ENCODE measurements at places on chromosomes 13 and 19.

- no peak for DNase-seq
Observed at GRCh38 chr13:109782066-109782822, 4.1 kb downstream of the IRS2 start.

GRCh38 chr13:78758549-78758948 is 99.6 kb upstream of the OBI1 start:
- DNase-seq: no peak

DNA sequence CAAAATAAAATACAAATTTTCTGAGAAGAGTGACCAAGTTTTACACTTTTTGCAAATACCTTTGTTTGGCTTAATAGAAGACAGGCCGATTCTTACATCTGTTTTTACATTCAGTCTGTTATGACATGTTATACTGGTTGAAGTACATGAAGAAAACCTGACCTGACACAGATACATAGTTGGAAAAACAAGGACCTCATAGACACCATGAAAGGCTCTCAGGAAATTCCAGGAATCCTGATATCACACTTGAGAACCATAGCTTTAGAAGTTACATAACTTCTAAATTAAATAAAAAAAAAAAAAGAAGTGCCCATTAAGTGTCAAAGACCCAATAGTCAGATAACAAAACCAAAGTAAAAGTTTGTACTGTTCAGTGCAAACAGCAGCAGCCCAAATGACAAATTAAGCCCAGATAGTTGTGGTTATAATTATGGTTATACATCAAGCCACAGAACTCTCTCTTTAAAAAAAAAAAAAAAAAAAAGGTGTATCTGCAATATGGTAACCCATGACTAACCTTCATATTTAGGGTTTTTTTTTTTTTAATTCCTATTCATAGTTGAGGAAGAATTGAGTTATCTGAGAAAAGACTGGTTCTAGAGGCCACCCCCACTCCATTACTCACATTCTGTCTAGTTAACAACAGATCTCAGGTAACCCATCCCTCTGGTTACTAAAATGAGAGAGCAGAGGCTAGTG is 19.8 kb downstream of the RBM26 start:
- DNase-seq: no peak

DNA sequence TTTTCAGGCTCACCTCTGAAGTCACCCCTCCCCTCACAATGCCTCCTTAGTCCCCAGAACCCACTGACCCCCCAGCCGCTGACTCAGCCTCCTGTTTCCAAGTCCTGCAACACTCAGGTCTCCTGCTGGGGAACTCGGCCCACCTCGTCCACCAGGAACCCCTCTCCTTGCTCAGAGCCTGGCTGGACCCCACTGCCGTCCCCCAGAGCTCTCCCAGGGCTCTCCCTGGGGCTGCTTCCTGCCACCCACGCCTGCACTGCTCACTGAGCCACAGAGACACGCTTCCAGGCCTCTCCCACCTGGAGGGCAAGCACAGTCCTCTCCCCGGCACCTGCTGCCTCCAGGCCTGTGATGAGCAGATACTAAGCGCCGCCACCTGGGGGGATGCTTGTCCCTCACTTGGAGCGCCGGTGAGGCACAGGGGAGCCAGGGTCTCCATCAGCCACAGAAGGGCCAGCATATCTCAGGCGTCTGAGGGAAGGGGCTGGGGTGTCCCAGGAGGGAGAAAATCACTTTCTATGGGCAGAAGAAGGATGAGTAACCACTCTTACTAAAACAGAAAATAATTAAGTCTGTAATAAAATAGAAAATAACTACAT is 53.8 kb downstream of the KLF2 start:
- DNase-seq: no peak

DNA sequence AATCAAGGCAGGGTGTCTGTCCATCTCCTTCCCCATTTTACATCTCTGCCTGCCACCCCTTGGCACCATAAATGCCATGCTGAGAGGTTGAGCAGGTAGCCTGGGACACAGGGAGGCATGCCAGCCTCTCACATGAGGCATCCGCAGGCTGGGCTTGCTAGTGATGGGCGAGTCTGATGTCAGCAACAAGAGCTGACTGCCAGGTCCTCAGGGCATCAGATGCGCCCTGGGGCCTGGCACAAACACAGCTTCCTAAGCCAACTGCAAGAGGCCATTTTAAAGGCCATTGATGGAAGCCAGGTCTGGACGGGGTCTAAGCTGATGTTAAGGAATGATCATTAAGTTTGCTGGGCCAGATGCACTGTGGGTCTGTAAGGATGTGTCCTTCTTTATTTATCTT is 34.6 kb downstream of the MYH14 start:
- DNase-seq: no peak

- no peak for DNase-seq
Observed at GRCh38 chr13:25067064-25067463, 28.9 kb upstream of the PABPC3 start.

GRCh38 chr13:97648171-97648880 is 214.4 kb downstream of the RAP2A start:
- DNase-seq: no peak

GRCh38 chr13:46113596-46113995 is 8.8 kb upstream of the CPB2 start:
- DNase-seq: no peak

GRCh38 chr19:30788105-30788765 is 416.1 kb downstream of the ZNF536 start:
- DNase-seq: no peak

DNA sequence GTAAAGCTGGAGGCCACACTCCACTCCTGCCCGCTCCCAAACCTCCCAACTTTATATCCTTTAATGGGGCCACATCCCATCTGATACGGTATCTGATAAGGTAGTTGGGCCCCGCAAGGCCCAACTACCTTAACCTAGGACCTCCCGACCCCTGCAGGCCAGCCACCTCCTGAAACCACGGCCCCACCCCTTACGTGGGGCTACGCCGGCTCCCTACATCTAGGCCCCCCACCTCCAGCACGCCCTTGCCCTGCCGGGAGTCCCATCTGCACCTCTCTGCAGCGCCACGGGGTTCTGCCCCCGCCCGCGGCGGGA is 2.2 kb downstream of the IGFLR1 start:
- DNase-seq: no peak

GRCh38 chr13:73061473-73061872 is 2.7 kb downstream of the KLF5 start:
- DNase-seq: no peak

DNA sequence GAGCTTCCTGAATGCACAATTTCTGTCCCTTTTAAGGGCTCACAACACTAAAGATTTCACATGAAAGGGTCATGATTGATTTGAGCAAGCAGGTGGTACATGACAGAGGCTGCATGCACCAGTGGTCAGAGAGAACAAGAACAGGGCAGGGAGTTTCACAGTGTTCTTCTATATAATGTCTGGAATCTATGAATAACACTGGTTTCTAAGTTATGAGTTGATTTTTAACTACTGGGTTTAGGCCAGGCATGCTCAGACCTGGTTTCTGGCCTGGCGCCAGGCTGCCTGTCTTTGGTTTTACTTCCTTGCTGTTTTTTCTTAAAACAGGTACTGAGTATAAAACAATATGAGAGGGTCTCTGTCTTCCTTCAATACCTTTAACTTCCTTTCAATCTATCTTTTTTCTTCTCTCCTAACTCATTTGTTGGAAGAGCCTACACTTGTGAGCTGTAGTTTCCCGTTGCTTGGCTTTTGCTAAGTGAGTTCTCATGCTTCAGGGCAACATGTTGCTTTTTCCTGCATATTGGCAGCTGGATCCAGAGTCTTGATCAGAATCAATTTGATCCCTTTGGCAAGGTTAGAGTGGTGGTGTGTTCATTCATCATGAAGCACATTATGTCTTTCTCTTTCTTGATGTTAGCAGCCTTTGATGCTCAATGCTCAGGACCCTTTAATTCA is 38.5 kb upstream of the FGF14 start:
- no peak for DNase-seq

GRCh38 chr13:27824121-27824520 is 31.8 kb downstream of the GSX1 start:
- no peak for DNase-seq

GRCh38 chr13:75161804-75162203 is 320.2 kb downstream of the TBC1D4 start:
- DNase-seq: no peak

- DNase-seq: no peak
Observed at GRCh38 chr19:51693819-51694218, 689 bp downstream of the SPACA6 start.

- no peak for DNase-seq
Observed at GRCh38 chr19:13102666-13103580, at the start of gene LYL1. LYL1 (minus strand) TSS chr19:13102858; CDS start chr19:13101171, 1,687 bp downstream.

DNA sequence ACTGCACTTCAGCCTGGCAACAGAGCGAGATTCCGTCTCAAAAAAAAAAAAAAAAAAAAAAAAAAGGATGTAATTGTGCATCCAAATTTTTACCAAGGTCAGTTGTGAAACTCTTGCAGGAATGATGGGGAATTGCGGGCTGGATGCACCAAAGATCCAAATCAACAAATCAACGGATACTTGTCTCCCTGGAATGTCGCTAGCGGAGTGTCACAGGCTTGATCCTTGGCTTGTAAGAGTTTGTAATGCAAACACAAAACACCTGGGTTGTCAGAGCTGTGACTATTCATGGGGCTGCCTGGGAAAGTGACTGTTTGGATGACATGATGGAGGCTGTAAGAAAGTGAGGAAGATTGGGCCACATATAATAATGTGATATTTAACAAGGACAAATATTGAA is 4.2 kb downstream of the KANK3 start:
- no peak for DNase-seq

DNA sequence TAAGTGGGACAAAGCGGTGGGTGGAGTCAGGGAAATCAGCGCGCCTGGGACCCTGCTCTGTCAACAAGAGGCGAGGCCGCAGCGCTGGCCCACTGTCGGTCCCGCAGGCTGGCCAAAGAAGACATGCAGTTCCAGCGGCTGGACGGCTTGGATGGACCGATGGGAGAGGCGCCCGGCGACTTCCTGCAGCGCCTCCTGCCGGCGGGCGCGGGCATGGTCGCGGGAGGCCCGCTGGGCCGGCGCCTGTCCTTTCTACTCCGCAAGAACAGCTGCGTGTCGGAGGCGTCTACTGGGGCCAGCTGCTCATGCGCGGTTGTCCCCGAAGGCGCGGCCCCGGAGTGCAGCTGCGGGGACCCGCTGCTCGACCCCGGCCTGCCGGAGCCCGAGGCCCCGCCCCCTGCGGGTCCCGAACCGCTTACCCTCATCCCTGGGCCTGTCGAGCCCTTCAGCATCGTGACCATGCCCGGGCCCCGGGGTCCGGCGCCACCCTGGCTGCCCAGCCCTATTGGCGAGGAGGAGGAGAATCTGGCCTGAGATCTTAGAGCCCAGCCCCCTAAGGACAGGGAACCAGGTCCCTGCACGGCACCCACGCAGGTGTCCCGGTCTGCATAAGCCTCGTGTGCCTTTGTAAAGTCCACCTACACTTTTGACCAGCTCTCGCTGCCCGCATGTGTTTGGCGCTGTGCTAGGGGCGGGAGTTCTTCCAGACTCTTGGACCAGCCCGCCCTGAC is 6.1 kb downstream of the BEST2 start:
- DNase-seq: no peak

GRCh38 chr13:79671420-79671819 is 190.5 kb downstream of the NDFIP2 start:
- DNase-seq: no peak
